ENCODE measurements at places on chromosomes 1 and 21.

- no peak for DNase-seq
Measured at GRCh38 chr1:234750922-234751627, 141.1 kb upstream of the IRF2BP2 start.

GRCh38 chr21:29230551-29231261 is 68.0 kb upstream of the BACH1 start:
- DNase-seq: no peak

GRCh38 chr1:118115567-118116295 is 69.3 kb downstream of the SPAG17 start:
- no peak for DNase-seq

GRCh38 chr1:156933136-156933535 is 12.7 kb downstream of the LRRC71 start:
- DNase-seq: no peak

GRCh38 chr1:31934706-31935629 is 3.2 kb downstream of the PTP4A2 start:
- DNase-seq: no peak

DNA sequence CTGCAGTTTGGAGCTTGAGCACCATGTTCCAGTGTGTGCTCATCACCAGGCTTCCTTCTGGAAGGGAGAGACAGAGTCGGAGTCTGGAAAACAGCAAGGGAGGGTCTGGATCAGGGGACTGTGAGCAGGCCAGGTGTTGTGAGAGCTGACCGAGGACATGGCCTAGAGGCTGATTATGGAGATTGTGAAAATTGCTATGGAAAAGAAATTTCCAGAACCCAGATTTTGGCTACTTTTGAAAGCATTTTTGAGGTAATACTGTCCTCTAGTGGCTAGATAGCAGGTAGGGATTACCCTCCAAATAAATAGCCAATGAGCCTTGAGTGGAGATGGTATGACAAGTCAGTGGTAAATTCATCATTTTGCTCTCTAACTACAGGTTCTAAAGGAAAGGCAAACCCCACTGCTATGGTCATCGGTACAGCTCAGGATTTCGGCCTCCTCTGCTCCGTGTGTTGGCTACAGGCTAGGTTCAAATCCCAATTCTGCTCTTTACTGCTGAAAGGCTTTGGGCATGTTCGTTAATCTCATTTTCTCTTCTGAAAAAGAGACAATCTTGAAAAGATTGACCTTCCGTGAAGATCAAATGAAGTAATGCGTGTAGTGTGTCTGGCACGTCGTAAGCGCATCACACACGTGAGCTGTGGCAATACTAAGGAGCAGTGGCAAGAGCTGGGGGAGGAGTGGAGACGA is 1.0 kb upstream of the HAO2 start:
- DNase-seq: no peak

- peak; percentile 45 for DNase-seq
Measured at GRCh38 chr1:12161662-12162458, 4.9 kb upstream of the TNFRSF1B start.

DNA sequence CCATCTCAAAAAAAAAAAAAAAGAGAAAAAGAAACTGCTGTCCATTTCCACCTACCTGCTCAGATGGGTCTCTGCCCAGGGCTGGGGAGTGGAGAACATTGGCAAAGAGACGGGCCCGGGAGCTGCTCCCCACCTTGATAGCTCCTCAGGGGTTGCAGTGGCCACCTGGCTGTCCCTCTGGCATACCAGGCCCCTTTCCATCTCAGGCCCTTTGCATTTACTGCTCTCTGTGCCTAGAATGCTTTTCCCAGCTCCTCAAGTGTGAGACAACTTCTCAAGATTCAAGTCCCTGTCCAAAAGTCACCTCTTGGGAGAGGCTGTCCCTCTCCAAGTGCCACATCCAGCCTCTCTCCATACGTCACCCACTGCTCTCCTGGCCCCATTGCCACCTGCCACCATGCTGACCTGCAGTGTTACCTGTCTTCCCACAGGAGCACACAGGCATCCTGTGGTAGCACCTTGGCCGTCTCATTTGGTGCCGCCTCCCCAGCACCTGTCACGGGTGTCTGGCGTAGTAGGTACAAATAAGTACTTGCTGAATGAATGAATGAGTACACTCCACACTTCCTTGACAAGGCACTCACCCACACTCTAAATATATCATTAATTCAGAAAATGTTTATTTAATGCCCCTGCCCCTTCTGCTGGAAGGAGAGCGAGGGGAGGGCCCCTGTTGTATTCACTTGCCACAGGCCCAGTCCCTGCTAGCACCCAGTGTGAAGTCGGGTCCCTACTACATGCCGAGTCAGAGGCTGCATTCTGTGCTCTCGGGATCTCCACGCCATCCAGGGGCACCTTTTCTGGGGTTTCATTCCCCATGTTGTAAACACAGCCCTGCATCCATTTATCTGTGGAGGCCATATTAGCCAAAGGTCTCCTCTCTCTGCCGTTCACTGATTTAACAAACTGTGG is 48.8 kb downstream of the DISP3 start:
- DNase-seq: no peak

- no peak for DNase-seq
Measured at GRCh38 chr1:185059950-185060571, 14.7 kb downstream of the RNF2 start.

GRCh38 chr1:171141688-171142415 is 43.2 kb upstream of the FMO2 start:
- DNase-seq: no peak

Data from stimulated activated CD4-positive, alpha-beta T cell treated with anti-CD3 and anti-CD28 coated beads, TNF-alpha, amount 100 ng/mL, for 1 hour (primary cell).